GOT3 (cell line): ENCODE measurements at places on chromosomes 6 and 20.

DNA sequence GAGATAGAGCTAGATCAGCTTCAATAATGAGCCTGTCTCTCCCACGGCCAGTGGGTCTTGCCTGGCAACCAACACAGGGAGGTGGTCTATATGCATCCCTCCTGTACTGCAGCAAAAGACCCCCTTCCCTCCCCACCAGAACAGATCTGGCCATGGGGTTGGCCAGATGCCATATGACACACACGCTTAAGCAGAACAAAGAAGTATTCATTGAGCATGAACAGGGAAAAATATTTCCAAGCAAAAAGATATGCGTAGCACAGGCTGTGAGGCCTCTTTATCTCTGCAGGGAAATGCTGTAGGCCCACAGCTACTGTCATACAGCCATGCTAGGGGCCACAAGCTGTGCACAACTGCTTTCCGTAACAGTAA is 73.4 kb upstream of the NRSN1 start:
- no peak for DNase-seq

GRCh38 chr20:38126146-38126921 is 38.7 kb downstream of the TGM2 start:
- DNase-seq: no peak

DNA sequence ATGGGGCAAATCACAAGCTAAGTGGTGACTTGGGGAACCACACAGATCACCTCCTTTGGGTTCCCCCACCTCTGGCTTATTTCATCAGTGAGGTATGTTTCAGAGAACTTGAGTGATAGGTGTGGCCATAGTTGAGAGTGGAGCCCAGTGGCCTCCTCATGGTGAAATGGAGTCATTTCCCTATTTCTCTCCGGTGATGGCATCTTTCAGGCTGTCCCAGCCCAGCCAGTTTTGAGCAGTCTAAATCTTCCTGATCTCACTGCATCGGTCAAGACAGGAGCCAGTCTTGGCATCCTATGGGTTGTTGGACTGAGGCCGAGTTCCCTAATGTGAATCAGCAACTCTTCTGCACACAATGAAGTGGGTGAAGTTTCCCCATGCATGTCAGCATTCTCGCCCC is 132.4 kb downstream of the EYA2 start:
- no peak for DNase-seq

GRCh38 chr6:32692019-32692418 is 25.6 kb upstream of the HLA-DQB1 start:
- DNase-seq: no peak

DNA sequence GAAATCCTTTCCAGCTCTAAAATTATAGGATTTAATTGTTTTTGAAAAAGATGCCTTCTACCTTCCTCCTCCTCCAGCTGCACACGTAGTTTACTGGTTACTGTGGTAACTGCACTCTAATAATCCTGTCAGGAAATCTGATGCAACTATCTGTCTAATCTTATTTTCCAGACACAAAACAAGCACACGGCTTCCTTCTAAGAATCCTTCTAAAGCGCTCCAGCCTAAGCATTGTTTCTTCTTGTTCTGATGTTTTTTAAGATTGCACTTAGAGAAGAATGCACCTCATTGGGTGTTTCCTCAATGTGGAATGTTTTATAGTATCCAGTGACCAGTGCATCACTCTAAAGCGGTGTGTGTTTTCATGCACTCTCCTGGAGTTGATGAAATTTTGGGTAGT is 63.6 kb downstream of the CARMIL1 start:
- DNase-seq: no peak

GRCh38 chr6:83138118-83138722 is 54.8 kb downstream of the PGM3 start:
- DNase-seq: no peak

DNA sequence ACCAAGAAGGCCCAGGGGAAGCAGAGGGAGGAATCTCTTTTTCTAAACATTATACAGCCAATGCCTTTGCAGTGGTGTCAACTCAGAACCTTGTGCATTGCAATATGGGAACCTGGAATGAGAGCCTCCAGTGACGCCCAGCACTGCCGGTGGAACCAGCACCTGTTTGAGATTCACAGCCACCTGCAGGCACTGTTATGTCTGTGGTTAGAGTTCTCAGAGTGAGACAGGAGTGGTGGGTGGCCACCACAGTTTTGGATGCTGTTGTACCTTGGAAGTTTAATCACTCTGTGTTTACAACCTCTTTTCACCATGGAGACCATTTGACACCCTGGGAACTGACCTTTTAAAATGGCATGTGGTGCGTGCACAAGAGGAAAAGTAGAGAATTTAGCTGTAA is 185.3 kb upstream of the KCNG1 start:
- no peak for DNase-seq

DNA sequence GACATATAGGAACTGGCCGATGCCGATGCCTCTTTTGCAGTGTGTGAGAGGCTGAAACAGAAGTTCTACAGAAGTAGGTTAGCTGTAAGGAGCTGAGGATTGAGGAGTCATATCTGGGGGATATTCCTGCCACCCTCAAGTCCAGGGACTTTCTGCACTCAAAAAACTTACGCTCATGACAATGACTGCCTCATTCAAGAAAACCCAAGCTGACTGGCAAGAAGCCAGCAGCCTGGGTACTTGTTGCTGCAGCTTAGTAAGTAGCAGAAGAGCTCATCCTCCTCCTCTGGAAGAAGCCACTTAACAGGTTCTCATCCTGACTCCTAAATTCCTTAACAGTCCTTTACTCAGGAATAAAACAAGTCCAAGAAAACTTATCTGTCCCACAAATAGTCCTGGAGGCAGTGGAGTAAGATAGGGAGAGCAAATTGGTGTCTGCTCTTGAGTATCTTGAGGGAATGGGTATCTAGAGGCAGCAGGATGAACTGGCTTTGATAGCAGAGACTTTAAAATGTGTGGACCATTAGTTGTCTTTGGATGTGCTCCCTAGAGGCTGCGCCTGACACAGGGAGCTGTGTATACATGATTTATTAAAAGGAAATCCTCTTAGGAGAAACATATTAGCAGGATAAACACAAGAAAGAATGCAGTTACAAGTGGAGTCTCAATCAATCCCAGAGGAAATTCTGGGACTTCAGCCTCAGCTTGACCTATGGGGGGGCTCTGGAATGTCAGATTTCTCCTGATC is 7.4 kb downstream of the CALHM5 start:
- no peak for DNase-seq

GRCh38 chr6:14075095-14075503 is 42.5 kb upstream of the CD83 start:
- no peak for DNase-seq

GRCh38 chr6:74780831-74781230 is 425.0 kb downstream of the COL12A1 start:
- DNase-seq: no peak

GRCh38 chr6:138285800-138286199 is 67.5 kb upstream of the PBOV1 start:
- no peak for DNase-seq

DNA sequence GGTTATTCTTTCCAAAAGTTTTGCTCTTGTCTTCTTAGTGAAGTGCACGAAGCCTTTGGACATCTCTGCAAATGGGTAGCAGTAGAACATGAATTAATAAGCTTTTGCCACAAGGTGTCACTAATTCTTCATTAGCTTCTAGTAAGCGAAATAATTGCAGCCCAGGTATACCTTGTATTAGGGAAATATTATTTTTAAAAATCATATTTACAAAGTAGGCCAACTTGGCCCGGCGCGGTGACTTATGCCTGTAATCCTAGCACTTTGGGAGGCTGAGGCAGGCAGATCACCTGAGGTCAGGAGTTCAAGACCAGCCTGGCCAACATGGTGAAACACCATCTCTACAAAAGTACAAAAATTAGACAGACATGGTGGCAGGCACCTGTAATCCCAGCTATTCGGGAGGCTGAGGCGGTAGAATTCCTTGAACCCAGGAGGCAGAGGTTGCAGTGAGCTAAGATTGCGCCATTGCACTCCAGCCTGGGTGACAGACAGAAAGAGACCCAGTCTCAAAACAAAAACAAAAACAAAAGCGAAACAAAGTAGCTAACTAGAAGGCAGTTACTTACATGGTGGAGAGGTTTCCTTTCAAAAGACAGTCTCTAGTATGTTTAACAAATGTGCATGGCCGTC is 8.8 kb upstream of the RSPH3 start:
- no peak for DNase-seq

- DNase-seq: no peak
Observed at GRCh38 chr6:124962639-124963415, 590 bp downstream of the RNF217 start.

GRCh38 chr20:33373735-33374605 is 27.3 kb downstream of the CDK5RAP1 start:
- DNase-seq: no peak

GRCh38 chr6:25384967-25385366 is 105.8 kb downstream of the CARMIL1 start:
- no peak for DNase-seq

DNA sequence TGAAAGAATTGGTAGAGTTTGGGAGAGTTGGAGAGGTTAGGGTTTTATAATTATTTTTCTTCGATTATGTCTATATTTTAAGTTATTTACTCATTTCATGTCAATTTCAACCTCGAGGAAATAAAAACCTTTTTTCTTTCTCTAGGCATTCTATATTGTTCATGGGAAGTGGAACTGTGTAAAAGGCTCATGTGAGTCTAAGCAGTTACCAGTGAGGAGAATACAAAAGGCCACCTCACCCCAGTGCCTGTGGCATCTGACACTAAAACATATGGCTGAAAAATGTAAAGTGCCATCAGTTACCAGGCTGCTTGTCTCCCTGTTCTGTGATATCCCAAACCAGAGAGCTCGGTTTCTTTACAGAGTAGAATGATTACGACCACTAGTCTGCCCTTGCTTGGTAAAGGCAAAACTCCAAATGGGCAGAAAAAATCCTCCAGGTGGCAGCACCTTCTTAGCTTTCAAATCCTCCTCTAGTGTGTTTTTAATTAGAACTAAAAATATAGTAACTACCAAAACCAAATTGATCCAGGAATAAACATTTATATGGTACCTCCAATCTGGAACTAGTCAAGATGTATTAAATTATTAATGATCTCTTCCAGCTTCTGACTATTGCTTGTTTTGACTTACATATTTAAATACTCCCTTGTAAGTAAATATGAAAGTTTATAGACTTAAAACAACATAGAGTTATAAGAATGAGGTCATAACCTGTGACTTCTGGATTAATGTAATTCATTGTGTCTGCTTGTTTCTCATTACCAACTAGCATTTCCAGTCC is 122.6 kb upstream of the MCHR2 start:
- DNase-seq: no peak

- no peak for DNase-seq
Observed at GRCh38 chr6:33621711-33622388, 728 bp downstream of the ITPR3 start.
